Fibroblast of skin of left biceps (primary cell): ENCODE measurements at places on chromosomes 5 and 9.

DNA sequence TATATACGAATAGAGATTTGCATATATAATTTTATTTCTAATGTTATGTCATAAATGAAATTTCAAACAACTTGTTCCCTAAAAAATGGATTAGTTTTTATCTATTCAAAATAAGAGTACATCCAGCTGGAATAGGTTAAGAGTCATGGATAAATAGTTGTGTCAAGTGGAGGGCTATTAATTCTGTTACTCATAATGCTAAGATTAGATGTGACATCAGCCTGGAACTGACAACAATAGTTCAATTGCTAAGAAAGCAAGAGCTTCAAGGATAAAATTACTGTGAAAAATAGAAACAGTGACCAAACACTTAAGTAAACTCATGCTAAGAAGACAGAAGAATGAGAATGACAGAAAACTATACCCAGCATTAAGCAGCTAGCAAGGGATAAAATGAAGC is 92.2 kb upstream of the CDH9 start:
- no peak for DNase-seq

- DNase-seq, result no peak
Measured at GRCh38 chr5:154385236-154385512, 60.6 kb upstream of the SAP30L start.

- no peak for DNase-seq
Measured at GRCh38 chr9:76591256-76591950, 132.4 kb downstream of the GCNT1 start.

GRCh38 chr9:125707472-125707804 is 430 bp upstream of the MAPKAP1 start:
- DNase-seq, result no peak

DNA sequence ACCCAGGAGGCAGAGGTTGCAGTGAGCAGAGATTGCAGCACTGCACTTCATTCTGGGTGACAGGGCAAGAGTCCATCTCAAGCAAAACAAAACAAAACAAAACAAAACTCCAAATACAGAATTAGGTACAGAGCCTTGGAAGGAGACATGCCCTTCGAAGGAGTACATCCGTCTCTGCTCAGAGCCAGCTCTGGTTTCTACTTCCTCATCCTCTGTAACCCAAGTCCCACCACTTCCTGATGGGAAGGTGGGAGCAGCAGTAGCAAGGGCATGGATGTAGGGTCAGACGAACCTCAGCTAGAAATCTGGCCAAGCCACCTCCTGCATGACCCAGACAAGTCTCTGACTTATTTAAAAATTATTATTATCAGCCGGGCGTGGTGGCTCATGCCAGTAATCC is 16.5 kb upstream of the STXBP1 start:
- DNase-seq, result no peak

GRCh38 chr9:89899573-89899972 is 294.8 kb downstream of the GADD45G start:
- DNase-seq, result no peak

DNA sequence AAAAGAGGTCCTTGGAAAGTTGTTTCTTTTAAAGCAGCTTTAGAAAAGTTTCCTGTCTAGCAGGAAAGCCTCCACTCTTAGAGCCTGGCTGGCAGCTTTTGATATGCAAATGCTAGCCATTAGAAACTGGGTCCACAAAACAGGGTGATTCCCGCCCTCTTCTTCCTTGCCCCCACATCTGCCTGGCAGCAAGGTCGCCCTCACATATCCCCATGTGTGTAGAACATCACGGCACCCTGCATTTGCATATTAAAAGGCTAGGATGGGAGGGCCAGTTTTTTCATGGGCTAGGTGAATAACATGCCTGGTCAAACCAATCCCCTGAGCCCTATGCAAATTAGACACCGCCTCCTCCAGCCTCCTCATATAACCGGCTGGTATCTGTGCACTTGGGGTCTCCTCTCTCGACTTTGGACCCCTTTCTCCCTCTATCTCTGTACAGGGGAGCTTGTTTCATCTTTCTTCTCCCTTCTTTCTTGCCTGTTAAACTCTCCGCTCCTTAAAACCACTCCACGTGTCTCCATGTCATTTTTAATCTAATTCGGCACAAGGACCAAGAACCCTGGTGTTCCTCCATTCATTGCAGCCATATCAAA is 426.8 kb upstream of the CTNND2 start:
- DNase-seq, result no peak

GRCh38 chr5:17331651-17332050 is 114.2 kb downstream of the BASP1 start:
- no peak for DNase-seq
